ENCODE measurements at places on chromosomes 2 and 18.
A peak's percentile ranks its signal among the peaks of the same experiment; 100 is the strongest.

DNA sequence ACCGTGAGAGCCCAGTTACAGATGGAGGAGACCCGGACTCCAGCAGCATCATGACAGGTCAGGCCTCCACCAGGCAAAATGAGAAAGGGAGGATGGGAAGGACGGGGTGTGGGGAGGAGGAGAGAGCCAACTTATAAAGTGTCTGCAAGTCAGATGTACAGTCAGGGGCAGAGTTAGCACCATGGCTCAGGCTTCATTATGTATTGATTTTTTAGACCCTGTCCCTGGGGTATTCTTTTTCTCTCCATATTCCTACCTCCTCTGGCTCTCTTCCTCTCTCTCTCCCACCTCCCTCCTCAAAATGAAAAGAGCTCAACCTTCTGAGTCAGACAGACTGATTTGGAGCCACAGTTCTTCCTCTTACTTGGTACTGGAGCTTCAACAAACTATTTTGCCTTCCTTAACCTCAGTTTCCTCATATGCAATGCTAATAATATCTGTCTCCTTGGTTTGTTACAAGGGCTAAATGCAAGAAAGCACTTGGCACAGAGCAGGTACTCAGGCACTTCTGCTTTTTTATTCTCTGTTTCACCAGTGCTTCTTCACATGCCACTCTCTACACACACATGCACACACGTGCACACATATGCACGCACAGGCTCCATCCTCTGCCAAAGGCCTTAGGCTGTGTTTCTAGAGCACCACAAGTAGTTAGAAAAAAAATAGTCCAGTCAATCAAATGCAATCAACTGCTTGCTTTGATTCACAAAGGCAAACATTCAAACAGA lies 92.3 kb upstream of the PKDCC start:
- no peak for DNase-seq

DNA sequence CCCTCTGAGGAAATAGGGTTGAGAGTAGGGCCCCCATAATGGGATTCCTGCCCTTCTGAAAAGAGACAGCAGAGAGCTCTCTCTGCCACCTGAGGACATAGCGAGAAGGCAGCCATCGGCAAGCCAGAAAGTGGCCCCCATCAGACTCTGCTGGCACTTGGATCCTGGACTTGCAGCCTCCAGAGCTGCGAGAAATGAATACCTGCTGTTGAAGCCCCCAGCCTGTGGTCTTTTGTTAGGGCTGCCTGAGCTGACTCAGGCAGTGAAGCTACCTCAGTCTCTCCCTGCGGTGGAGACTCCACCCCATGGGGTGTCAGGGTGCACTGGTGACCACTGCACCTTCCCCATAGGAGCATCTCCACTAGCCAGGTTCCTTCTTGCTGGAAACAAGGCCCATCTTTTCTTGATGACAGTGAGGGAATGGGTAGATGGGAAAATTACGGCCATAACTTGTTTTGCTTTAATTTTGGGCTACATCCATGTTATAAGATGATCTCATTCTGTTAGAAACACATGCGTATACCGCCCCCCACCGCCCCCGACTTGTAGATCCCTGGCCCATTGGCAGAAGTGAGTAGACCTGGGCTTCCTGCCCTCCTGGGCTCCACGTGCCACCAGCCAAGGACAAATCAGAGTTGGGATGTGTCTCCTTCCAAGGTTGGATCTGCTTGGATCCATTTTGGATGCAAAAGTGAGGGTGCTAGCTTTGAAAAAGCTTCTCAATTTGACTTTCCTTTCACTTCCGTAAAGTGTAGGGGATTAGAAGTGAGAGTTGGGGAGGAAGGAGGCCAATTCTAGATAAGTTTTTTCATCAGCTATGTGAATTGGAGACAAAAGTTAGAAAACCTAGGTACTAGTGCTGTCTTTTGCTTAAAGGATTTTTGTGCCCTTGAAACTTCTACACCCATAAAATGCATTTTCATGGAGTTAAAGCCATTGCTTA lies 42.9 kb downstream of the NCK2 start:
- DNase-seq = peak; percentile 25

DNA sequence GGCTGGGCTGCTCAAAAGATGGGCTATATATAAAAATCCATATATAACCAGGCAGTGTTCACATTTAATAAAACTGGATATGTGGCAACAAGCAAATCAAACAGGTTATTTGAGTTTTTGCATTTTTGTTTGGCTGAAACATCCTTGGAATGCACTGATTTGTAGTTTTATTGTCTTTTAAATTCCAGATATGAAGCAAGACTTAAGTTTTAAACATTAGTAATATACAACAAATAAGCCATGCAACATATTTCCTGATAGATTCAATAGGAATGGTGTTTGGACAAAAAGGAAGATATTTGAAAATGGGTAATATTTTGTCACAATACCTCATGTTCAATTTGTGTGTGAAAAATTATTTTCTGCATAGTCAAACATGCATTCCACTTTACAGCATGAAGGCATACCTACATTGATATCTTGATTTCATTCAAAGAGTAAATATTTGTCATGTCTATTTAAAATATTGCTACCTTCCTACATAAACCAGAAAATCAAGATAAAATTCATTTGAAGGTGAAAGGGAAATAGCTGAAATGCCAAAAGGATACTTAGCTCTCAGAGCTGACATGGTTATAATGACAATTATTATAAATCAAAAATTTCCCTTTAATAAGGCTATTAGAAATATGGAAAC lies 132.3 kb upstream of the NETO1 start:
- DNase-seq = no peak

DNA sequence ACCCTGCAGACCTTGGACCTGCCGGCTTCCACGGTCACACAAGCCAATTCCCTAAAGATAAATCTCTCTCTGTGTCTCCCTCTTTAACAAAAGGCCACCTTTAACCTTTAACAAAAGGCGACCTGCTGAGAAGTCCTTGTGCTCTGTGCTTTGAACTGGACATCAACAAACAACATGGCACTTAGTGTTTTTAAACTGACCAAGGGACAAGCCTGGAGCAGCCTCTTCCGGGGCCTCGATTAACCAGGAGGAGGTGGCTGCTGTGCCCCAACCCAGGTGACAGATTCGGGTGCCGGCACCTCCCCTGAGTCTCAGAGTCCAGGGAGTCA lies 135.3 kb downstream of the RTP5 start:
- DNase-seq = no peak

DNA sequence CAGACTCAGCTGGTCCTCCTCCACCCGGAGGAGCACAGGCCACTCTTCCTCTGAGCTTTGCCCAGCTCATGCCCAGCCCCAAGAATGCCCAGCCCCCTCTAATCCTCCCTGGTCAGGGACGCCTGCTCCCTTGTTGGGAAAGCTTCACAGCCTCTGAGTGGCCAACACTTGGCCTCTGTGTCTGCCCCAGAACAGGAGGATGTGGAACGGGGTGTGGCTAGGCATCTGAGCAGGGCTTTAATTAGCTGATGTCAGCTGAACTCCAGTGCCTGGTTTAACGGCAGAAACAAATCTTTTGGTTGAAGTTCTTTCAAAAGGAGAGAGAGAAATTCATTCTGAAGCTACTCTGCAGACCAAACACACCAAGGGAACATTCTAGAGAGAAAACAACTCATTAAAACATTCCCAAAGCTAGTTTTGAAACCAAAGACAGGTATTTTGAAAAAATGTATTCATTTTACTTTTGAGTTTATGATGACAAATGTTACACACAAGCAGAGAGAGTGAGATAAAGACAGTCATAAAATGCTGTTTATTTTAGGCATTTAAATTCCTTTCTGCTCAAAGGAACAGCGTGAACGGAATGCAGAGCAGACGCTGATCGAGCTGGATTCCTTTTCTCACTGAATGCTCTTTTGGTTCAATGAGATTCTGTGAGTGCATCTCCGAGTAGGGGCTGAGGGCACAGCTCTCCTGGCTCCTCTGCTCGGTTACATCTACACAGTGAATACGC lies 63.8 kb downstream of the RTP5 start:
- DNase-seq = no peak

DNA sequence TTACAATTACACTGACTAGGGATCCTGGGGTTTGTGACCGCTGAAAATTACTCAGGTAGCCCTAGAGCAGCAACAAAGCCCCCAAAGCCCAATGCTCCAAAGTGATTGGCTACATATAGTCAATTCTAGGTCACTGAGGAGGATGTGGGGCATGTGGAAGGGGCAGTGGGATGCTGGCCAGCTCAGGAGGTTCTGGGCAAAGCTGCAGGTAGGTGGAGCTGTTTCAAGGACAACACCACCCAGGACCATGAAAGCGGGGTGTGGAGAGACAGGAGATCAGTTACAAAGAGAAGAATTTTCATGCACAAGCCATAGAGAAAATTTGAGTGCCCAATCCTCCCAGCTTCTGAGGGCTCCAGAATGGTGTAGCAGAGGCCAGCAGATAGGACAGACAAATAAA lies 75.0 kb upstream of the CCDC85A start:
- no peak for DNase-seq

All from suppressor macrophage treated with lipopolysaccharide for 4 hours (primary cell).